ENCODE measurements at places on chromosomes 12 and 14.

DNA sequence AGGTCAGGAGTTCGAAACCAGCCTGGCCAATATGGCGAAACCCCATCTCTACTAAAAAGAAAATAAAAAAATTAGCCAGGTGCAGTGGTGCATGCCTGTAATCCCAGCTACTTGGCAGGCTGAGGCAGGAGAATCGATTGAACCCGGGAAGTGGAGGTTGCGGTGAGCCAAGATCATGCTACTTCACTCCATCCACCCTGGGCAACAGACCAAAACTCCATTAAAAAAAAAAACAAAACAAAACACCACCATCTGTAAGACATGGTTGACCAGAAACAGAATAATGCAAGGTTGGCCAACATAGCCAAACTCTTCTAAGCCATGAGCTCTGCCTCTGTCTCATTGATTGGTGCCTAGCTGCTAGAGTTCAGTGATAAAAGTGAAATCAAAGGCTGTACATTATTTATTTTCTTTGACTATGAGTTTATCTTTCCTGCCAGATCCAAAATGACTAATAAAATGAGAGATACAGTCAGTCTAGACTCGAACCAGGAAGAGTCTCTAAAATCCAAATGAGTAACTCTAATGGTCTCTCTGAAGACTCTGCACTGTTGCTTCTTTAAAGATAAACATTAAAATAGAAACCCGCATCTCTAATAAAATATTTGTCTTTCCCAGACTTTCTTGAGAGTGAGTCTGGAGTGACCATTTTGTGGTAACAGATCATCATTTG, 404.7 kb downstream of the DAD1 start:
- no peak for DNase-seq

- no peak for DNase-seq
Observed at GRCh38 chr14:42370056-42370455, 763.4 kb downstream of the LRFN5 start.

DNA sequence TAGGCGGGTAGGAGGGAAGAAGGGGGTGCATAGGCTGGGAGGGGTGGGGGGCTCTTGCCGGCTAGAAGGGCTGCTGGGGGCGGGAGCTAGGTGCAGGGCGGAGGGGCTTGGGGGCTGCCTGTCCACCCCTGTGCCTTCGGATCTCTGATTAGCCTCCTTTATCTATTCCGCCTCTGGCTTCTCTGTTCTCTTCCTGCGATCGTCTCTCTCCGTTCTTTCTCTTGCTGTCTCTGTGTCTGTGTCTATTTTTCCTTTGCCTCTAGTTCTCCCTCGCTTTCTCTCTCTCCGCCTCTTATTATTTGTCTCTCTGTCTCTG, 166.7 kb upstream of the LHX5 start:
- no peak for DNase-seq

DNA sequence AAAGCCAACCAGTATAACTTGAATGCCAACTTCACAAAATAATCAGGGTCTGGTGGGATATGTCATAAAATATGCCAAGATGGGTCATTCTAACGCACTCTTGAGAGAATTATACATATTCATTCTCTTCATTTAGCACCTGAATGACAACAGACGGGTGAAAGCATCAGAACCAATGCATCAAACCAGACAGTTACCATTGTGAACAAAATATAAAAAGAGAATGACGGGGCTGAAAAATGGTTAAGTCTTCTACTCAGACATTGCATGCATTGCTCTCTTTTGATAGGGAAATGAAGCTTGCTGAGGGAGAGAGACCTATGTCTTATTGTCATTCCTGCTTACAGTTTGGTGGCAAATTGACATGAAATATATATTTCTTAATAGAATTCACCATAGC, 702.1 kb downstream of the NOVA1 start:
- DNase-seq = no peak

DNA sequence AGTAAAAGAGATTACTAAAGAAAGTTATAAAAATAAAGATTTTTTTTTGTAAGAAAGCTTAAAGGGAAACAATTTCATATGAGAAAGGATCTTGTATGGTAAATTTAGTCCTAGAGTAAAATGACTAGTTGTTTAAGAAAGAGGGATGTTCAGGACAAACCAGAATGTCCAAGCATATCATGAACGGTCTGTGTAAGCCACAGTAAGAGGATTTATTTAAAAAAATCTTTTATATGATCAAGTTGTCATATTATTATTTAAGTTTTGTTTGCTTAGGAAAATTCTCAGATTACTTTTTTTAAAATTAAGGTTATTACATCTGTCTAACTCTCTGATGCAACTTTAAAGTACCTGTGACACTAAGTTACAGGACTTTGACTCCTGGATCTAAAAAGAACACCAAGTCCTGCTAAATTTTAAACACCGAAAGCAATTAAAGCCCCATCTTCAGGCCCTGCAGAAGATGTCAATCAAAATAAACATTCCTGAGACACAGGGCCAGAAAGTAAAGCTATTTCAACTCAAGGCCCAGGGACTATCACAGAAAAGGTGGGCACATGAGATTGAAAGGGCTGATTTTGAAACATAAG, 17.3 kb upstream of the CCDC196 start:
- DNase-seq = no peak

GRCh38 chr14:89428173-89428523, 11.1 kb upstream of the FOXN3 start:
- DNase-seq = no peak

GRCh38 chr12:112198120-112198733, 72.9 kb downstream of the TRAFD1 start:
- peak; percentile 54 for DNase-seq

DNA sequence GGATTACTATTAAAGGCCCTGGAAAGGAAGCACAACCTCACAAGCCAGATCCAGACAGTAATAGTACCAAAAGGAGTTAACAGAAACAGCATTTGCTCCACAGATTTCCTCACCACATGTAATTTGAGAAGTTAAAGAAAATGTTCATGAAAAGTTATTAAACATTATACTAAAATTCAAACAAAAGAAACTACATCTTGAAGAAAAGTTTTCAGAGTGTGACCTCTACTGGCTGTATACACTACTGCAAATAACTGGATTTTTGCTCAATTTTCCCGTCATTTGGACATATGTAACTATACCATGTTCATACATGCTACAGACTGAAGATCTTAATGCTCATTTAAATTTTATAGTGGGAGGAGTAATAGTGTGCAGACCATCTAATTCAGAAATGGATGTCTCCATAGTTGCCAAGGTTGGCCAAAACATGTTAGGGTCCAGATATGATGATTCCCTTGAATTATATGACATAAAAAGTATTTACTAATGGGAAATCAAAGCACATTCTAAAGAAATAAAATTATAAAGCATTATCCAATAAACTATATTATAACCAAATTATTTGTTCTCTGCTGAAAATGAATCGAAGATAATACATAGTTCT, 5.6 kb downstream of the KRR1 start:
- DNase-seq = no peak

GRCh38 chr12:85029456-85029855, 6.6 kb downstream of the TSPAN19 start:
- no peak for DNase-seq

DNA sequence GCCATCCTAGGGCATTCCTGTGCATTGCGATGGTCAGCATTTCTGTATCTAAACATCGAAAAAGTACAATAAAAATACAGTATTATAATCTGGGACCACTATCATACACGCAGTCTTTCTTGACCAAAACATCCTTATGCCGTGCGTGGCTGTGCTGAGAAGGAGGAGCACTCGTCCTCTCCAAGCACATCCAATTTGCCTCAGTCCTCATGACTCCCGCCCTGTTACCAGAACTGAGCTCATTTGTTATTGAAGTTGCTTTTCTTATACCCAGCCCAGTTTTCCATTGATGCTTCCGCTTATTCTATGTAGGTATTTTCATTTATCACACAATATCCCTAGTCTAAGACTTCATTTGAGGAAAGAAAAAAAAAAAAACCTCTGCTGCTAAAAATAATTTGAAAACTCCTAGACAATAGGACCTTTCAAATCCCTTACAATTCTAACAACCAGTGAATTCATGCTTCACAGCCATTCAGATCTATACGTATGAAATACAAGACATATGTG, 236.9 kb upstream of the PLEKHG7 start:
- no peak for DNase-seq

DNA sequence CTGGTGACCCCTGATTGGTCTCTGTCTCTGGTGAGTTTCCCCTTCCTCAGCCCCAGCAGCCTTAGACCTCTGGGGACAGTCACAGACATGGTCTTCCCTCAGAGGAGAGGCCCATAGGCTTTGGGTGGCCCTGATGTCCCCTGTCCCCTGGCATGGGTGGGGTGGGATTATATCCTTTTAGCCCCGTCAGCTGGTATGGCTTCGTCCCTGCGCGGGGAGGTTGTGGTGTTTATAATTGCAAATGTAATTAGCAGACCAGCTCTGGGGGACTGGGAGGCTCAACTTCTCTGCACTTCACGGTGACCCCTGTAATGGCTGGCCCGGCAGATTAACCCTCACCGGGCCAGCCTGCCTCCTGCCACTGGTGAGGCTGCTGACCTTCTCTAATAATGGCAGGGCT, 5.1 kb downstream of the ESRRB start:
- DNase-seq = no peak

GRCh38 chr14:73759183-73759713, 45.1 kb upstream of the PNMA1 start:
- peak; percentile 69 for DNase-seq

DNA sequence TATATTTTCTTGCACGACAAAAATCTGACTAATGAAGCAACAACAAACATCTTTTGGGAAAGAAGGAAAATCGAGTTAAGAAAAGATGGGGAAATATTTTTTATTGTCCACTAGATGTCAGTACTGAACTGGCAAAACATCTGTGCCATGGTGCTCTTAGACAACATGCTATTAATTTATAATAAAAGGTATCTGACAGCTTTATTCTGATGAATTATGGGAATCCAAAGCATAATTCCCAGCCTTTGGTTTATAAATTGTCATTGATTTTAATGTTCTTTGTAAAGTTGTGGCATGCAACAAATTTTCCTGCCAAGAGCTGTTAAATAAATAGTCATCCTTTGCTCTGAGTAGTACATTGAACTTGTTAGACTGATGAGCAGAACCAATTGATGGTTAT, 231.2 kb downstream of the ETNK1 start:
- no peak for DNase-seq

- DNase-seq = no peak
Observed at GRCh38 chr12:83198291-83199015, 511.7 kb downstream of the TMTC2 start.

DNA sequence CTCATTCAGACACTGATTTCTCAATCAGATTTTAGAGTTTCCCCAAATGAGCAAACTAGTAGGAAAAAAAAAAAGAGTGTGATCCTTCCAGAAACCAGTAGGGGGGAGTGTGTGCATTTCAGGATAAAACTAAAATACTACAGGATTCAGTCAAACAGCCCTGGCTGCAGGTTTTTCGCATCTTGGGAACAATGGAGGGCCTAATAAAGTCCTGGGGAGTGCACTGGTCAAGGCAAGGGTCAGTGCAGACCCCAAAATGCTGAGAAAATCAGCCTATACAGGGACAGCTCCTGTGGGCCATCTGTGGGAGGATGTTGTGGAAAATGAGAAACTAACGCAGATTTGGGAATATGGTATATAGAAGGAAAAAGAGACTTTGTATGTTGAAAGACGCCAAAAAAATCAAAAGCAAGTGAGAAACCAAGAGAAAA, 22.2 kb upstream of the ABCD4 start:
- no peak for DNase-seq

DNA sequence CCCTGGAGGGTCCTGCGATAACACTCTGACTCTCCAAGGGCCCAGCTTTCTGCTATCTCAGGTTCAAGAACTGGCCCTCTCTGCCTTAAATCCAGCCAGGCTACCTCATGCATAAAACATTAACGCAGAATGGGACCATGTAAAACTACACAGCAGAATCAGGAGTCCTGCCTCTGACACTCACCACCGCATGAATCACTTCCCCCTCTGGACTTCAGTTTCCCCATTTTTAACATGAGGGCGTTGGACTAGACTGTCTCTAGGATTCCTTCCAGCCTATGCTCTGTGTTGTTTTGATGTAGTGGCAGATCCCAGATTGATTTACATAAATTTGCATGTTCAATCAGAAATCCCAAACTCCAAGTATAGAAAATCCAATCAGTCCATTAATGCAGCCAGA, 3.3 kb downstream of the NCKAP5L start:
- no peak for DNase-seq

DNA sequence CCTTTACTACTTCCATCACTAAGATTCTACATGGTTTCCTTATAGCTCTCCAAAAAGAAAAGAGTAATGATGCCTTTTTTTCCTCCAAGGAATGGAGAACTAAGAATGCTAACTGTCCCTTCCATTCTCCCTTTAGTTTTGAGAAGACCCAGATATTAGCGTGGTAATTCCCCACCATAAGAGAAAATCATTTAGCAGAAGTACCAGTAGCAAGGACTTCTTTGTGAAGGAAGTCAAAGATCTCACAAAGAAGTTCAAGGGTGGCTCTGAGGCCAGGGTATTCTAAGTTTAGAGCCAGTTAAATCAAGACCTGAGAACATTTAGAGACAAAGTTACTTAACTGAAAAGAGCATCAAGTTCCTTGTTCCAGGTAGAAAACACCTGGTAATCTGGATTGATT, 7.3 kb downstream of the USP15 start:
- no peak for DNase-seq

GRCh38 chr14:104555430-104556255, 23.9 kb upstream of the C14orf180 start:
- DNase-seq = no peak

- DNase-seq = no peak
Observed at GRCh38 chr14:65482757-65483438, 70.4 kb downstream of the FUT8 start.

DNA sequence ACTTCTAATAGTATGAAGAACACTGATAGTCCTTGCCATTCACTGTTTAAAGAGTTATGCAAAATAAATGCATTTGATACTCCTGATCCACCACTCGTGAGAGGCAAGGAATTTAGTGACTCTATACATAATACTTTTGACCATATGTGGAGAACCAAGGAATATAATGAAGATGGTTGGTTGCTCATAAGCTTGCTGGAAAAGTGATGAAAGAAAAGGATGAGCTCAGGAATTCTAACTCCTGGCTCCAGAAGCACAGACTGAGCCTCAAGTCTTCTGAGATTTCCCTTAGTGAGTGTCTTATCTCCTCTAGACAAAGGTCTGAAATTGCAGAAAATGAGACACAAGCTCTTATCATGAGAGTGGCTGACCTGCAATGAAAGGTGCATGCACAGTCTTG, 57.1 kb upstream of the KRAS start:
- no peak for DNase-seq

- peak; percentile 10 for DNase-seq
Observed at GRCh38 chr14:62179367-62180018, 417.3 kb downstream of the SNAPC1 start.

DNA sequence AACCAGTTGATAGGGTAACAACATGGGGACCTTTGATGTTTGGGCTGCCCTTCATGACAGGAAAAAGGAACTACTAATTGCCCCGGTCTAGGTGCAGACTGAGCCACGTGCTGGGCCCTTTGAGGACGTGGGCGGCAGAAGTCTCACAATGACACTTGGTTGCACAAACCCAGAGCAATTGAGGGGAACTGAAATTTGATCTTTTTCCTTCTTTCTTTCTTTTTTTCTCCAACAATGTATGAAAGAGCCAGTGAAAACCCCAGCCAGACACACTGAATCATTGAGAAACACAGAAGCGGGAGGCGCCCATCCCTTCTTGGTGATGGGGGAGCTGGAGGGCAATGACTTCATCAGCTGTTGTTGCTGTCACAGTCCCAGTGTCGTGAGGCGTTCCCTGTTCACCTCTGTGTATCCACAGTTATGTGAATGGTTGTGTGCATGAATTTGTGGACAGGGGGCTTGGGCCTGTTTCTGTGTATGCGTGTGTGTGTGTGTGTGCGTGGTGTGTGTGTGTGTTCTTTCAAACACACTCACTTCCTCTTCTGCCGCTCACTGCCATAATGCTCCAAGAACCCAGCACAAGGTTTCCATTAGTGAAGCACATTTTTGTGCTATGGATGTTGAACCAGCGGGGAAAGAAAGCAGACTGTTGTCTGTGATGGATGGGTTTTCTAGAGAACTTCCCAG, 137.5 kb upstream of the CCND2 start:
- peak; percentile 79 for DNase-seq
